NCI-H748 treated with DMSO at 0.1 percent for 48 hours (cell line): ENCODE measurements at places on chromosomes 4 and X.

DNA sequence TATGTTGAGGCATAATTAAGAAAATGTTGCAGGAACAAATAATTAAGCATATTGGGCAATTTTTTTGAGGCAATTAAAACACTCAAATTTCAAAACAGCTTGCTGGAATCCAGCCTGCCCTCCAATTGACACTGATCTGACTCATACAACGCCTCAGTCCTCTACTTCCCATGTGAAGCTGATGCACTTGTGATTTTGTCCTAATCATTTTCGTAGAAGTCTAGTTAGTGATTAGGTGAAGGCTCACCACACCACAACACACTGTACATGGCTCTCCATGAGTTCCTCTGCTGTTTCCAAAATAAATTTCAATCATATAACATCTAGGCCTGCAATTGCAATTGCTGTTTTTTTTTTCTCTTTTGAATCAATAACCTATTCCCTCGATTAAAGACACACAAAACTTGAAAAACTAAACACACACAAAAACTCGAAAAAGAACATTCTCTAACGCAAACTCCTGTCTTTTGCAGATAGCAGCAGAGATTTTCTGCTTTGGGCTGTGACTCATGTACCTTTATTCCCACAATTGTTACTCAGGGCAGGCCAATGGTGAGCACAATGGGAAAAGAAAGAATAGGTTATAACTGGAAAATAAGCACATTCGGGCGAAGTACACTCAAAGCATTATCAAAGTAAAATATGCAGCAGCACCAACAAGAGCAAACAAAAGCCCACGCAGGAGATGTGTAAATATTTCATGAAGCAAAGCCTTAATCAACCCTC, 1.7 kb downstream of the GPRIN3 start:
- no peak for DNase-seq

- no peak for DNase-seq
Measured at GRCh38 chr4:169993531-169993930, 32.7 kb downstream of the MFAP3L start.

- no peak for DNase-seq
Measured at GRCh38 chrX:29531336-29531735, 684.0 kb upstream of the MAGEB2 start.

DNA sequence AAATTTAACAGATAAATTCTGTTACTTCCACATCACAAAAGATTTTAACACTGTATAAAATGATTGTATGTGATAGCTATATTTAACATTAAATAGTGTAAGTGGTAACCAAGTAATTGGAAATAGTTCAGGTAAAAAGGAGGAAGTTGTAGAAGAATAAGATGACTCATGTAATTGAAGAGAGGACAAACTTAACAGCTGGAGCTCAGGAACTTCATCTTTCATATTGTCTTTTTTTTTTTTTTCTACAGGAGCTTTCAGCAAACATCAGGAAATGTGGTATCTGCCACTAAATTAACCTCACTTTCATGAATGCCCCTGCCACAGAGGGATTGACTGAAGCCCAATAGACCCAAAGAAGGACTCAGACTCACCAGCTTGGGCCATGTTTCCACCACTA, 188.4 kb upstream of the VEGFC start:
- no peak for DNase-seq

DNA sequence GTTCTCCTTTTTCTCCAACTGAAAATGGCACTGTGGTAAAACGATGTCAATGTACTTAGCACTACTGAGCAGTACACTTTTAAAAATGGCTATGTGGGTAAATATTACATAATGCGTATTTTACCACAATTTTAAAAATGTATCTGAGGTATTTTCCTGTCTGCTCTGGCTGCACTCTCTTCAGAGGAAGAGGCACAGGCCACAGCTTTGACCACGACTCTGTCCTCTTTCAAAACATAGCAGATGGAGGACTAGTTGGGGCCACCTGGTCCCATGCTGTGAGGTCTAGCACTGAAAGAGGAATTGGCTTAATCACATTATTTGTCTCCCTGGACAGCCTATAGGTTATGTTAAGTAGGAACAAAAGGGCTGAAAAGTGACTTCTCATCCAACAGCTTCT, 5.2 kb downstream of the KCNE5 start:
- no peak for DNase-seq
